HEK293T (cell line): ENCODE measurements at places on chromosomes 4 and X.

- no peak for DNase-seq
Observed at GRCh38 chr4:104749062-104749461, 254.4 kb upstream of the CXXC4 start.

DNA sequence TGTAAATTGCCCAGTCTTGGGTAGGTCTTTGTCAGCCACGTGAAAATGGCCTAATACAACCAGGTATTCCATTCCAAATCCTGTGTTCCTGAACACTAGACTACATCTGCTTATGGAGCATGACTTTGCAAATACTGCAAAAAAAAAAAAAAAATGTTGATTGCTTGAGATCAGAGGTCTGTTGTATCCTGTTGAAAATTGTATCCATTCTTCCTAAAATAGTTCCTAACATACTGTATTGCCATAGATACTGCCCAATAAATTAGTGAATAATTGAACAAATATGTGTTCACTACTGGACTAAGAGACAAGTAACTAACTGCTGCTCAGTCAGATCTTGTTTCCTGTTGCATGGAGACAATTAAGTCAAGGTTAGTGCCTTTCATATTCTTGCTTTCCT lies 164.3 kb upstream of the PABPC4L start:
- no peak for DNase-seq

DNA sequence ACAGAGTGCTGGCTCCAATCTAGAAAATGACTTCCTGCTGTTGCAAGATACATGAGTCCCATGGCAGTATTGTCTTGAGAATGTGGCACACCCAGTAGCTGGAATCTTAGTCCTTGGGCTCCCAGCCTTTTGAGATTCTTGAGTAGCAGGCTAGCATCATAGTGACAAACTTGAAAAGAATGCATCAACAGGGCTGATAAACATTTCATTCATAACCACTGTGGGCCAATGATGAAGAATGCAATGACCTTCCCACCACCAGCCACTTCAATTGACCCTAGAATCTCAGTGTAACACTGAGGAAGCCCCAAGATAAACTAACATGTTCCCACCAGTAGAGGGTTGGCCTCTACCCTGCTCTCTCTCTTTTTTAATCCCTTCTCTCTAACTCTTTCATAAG lies 329.3 kb downstream of the GBA3 start:
- no peak for DNase-seq

GRCh38 chrX:150240643-150240970 lies 122.5 kb upstream of the MAMLD1 start:
- DNase-seq: no peak

GRCh38 chr4:24880186-24880585 lies 32.7 kb downstream of the CCDC149 start:
- no peak for DNase-seq

GRCh38 chr4:99504804-99505502 lies 5.9 kb upstream of the C4orf17 start:
- no peak for DNase-seq
